Gastrocnemius medialis (tissue), 4 donors: ENCODE measurements at places on chromosomes 7 and 10.

DNA sequence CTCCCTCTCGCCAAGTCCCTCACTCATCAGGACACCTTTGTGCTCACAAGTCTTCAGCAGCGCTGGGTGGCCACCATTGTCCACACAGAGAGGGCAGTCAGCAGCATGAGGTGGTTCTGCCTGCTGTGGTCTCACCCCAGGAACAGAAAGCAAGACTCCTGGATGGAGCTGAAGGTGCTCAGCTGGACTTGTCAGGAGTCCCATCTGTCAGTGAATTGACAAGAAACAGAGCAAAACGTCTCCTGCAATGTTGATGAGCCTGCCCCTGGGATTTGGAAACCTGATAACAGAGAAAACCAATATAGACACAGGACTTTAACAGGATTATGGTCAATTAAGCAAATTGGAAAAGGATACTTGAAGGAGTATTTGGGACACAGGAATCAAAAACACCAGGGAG lies 122.2 kb upstream of the PRSS58 start:
- H3K27ac ChIP-seq: no peak overlapping the region
- H3K4me1 ChIP-seq: peaks cover 34% of the 10 kb centered on the region
- DNase-seq: no peak
- no peak overlapping the region for H3K4me3 ChIP-seq

- no peaks in the 10 kb centered on the region for H3K27me3 ChIP-seq
- no peak for DNase-seq
- H3K27ac ChIP-seq: peak overlapping the region; percentile 9
Observed at GRCh38 chr10:61970182-61971002, 68.9 kb downstream of the ARID5B start.

- H3K27ac ChIP-seq: peak overlapping the region; percentile 89
- peak; percentile 50 for DNase-seq
- no peaks in the 10 kb centered on the region for H3K36me3 ChIP-seq
- peaks cover 47% of the 10 kb centered on the region for H3K4me1 ChIP-seq
- no peaks in the 10 kb centered on the region for H3K27me3 ChIP-seq
- no peak overlapping the region for H3K4me3 ChIP-seq
Observed at GRCh38 chr10:24446739-24447138, 237.8 kb downstream of the KIAA1217 start.

DNA sequence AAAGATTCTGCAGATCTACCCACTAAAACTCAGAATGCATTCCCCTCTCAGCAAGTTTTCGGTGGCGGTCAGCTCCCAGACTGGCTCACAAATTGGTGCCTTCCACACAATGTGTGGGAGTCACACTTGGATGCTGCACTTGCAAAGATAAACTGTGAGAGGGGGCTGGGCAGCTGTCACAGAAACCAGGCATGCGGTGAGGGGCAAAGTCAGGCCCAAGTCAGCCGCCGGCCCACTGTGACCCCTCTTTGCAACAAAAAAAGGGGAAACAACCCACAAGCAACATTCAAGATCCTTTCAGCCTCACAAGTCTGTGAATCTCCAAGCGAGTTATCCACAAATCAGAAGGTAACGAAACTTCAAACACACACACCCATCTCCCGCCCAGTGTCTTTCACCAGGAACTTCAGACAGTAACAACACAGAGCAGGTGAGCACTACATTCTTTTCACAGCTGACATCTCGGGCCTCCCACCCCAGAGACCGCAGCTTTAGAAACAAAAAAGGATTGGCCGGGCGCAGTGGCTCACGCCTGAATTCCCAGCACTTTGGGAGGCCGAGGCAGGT lies 32.0 kb downstream of the SNX8 start:
- H3K4me1 ChIP-seq: no peaks in the 10 kb centered on the region
- no peaks in the 10 kb centered on the region for H3K27me3 ChIP-seq
- no peaks in the 10 kb centered on the region for H3K36me3 ChIP-seq
- H3K27ac ChIP-seq: no peak overlapping the region
- no peak for DNase-seq

GRCh38 chr10:90856964-90857634 lies 740 bp downstream of the HTR7 start:
- DNase-seq: no peak
- peak overlapping the region; percentile 62 for H3K4me3 ChIP-seq
- H3K4me1 ChIP-seq: peaks cover 5% of the 10 kb centered on the region
- no peak overlapping the region for H3K27ac ChIP-seq
- H3K36me3 ChIP-seq: no peaks in the 10 kb centered on the region

- no peaks in the 10 kb centered on the region for H3K36me3 ChIP-seq
- H3K4me3 ChIP-seq: peak within 1 kb of the TSS; percentile 86
- peaks cover 71% of the 10 kb centered on the region for H3K4me1 ChIP-seq
- peak within 1 kb of the TSS; percentile 96 for H3K27ac ChIP-seq
- DNase-seq: peak; percentile 87
- no peaks in the 10 kb centered on the region for H3K27me3 ChIP-seq
Observed at GRCh38 chr10:24208661-24209431, at the start of gene KIAA1217. Gene KIAA1217 (plus strand): TSS chr10:24209138. CDS start chr10:24209194, 56 bp downstream.

- DNase-seq: peak; percentile 29
- no peaks in the 10 kb centered on the region for H3K27me3 ChIP-seq
- H3K4me3 ChIP-seq: peak overlapping the region; percentile 74
- no peaks in the 10 kb centered on the region for H3K36me3 ChIP-seq
Observed at GRCh38 chr7:94908323-94909178, 1.2 kb downstream of the PPP1R9A start.
